Right cardiac atrium (tissue), 5 donors: ENCODE measurements at places on chromosomes 7 and 10. TPM values are rescaled to one million over a fixed set of nuclear protein-coding genes. Genes with fewer than 3 reads are reported as not detected.
A peak's percentile ranks its signal among the peaks of the same experiment; 100 is the strongest.

ODAD2 gene
- total RNA-seq, result 0.29 TPM

SLC29A4 gene
- 5.5 TPM for total RNA-seq

NKX1-2 gene
- total RNA-seq, result not detected

MBL2 gene
- total RNA-seq, result not detected

NKX2-3 gene
- total RNA-seq, result not detected

PRKAR1B gene
- 22.6 TPM for total RNA-seq

SORCS1 gene
- 3.0 TPM for total RNA-seq

FFAR4 gene
- 0.23 TPM for total RNA-seq

PRPS1L1 gene
- total RNA-seq, result not detected

DNA sequence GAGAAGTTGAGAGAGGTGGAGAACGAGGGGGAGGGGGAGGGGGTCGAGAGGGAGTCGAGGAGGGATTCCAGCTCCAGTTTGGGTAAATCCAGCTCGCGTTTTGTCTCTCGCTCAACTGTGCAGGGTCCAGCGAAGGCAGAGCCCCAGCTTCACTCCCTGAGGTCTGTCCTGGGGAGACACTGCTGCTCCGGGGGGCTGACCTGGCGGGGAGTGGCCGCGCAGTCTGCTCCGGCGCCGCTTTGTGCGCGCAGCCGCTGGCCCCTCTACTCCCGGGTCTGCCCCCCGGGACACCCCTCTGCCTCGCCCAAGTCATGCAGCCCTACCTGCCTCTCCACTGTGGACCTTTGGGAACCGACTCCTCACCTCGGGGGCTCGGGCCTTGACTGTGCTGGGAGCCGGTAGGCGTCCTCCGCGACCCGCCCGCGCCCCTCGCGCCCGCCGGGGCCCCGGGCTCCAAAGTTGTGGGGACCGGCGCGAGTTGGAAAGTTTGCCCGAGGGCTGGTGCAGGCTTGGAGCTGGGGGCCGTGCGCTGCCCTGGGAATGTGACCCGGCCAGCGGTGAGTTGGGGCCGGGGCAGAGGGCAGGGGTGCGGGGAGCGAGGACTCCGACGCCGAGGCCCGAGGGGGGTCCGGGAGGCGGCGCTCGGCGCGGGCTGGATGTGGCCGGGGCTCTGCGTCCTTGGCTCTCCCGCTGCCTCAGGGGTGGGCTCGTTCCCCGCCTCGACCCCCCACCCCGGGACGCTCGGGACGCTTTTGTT is at the start of gene TET1:
TSS of gene TET1 (plus strand) at position 152 of the 757 bp plus-strand sequence. CDS start 12,002 bp downstream, outside the sequence.
- peak; percentile 73 for DNase-seq

DNA sequence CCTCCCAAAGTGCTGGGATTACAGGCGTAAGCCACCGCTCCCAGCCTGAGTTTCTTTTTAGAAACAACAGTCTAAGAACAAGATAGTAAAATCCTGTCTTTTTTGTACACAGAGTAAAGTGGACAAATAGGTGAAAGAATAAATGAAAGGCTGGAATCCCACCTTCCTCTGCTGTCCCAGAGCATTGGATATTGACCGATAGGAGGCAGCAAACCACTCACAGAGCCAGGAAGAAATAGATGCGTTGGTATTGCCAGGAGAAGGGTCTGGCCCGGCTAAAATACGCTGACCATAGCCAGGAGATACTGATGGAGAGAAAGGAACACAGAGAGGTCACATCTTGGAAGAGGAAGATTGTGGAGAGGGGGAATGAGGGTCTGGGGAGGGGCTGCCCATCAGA is 11.4 kb upstream of the ZNF12 start:
- no peak for DNase-seq

GRCh38 chr10:51028420-51028819 is 45.9 kb upstream of the PRKG1 start:
- DNase-seq, result no peak

- DNase-seq, result no peak
These were observed 9.1 kb upstream of the ZNF316 start for GRCh38 chr7:6628045-6628444.

DNA sequence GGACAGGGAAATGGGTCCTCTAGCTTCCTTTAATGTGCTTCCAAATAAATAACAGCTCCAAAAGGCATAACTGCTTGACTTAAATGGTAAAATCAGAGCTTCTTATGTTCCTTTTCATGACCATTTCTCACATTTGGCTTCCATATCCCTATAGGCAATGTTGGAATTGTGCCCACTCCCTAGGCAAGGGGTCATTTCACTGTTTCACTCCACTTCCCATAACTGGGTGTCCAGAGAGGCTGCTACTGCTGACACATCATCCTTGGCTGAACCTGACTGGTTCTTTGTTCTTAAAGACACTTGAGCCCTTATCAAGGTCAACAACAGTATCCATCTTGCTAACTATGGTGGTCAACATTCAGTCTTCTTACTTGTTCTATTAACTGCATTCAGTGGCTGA is 37.1 kb downstream of the PRTFDC1 start:
- no peak for DNase-seq

DNA sequence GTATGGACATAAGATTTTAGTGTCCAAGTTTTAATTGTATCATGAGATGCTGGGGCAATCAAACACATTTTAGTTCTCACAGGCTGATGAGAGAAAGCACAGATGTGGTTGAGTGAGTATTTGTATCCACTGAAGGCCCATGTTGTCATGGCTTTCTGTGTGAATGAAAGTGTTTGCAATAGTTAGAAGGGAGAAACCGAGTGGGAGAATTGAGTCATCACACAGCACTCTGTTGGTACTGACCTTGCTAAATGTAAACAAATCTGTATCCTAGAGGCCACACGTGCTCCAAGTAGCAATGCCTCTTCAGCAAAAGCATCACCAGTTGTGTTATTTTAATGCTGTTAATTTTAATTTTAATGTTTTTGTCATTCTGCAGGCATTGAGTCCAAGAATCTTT is 121.2 kb downstream of the EMX2 start:
- no peak for DNase-seq

GRCh38 chr7:155992974-155993373 is 180.7 kb upstream of the SHH start:
- DNase-seq, result no peak

- DNase-seq, result no peak
These were observed 62.7 kb downstream of the NOC3L start for GRCh38 chr10:94300042-94300441.

DNA sequence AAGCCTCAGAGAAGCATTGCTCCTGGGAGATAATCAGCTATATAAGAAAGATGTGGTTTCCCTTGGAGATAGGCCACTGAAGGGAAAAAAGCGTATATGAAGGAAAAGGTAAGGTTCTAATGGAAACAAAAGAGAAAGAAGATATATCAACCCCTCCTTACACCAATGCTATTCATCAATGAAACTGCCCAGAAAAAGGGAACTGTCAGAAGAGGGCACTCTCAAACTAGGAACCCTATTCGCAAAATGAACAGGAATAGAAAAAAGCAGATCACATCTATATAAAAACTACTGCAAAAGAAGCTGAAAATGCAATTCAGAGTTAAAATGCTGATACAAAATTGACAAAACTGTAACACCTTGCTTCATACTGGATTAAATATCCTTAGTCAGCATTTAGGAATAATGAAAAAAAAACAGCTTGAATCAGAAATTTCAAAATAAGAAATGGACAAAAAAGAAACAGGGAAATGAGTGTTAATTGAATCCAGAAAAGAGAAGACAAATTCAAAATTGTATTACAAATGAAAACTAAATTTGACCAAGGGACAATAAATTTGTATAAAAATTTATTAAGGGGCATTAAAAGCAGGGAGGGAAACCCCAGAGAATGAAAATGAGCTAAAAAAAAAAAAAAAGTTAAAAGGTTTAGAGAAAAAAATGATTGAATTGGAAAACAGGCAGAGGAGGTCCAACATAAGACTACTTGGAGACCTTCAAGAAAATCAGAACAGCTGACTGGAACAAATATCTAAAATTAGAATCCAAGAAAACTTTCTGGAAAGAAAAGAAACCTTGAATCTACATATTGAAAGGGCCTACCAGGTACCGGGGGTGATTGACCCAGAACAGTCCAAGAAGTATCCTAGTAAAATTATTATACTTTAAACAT is 17.9 kb downstream of the NHLRC2 start:
- no peak for DNase-seq

- no peak for DNase-seq
These were observed 630.6 kb upstream of the PHF14 start for GRCh38 chr7:10343108-10343507.

GRCh38 chr7:148793590-148793989 is 90.5 kb downstream of the EZH2 start:
- no peak for DNase-seq

DNA sequence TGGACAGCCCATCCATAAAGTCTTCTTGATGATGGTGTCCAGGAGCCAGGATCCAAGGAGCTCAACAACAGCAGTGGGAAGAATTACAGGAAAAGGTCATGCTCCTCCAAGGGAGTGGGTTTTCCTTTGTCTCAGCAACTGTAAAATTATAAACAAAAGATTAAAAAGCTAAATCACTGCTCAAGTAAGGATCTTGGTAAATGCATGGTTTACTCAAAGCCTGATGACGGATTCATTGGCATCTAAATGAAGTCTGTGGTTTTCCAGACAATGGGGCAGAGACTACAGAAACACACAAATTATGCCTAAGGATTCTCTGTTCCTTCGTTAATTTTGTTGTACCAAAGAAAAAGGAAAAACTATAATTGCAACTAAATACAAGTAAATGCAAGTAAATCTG is 36.4 kb upstream of the DLX6 start:
- DNase-seq, result no peak

GRCh38 chr10:101217450-101218281 is 11.6 kb downstream of the LBX1 start:
- DNase-seq, result no peak

DNA sequence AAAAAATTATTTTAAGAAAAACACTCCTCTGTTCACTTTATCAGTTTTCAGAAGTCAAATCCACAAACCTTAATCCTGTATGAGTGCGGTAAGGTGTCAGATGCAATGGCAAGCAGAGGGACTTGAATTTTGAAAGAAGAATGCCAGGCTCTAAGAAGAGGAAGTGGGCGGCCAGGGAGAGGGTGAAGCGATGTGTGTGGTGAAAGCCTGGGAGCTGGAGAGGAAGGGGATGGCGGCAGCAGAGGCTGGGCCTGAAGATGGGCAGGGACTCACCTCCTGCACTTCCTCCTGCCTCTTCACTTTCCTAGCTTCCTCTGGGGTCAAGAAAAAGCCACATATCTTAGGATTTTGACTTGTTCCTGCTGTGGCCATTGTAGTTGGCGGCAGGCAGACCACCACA is 609.6 kb downstream of the PARD3 start:
- no peak for DNase-seq
